Left renal cortex interstitium (tissue), 4 donors: ENCODE measurements at places on chromosomes 3 and 15. TPM values are rescaled to one million over a fixed set of nuclear protein-coding genes. Genes with fewer than 3 reads are reported as not detected.

Gene TMEM40
- polyA plus RNA-seq, result 1.4 TPM

Gene ZNF620
- polyA plus RNA-seq, result 8.6 TPM

Gene KNG1
- polyA plus RNA-seq, result 220 TPM

Gene GLDN
- polyA plus RNA-seq, result 0.62 TPM

Gene CPN2
- 0.88 TPM for polyA plus RNA-seq
